ENCODE measurements at places on chromosomes 5 and 9.
A peak's percentile ranks its signal among the peaks of the same experiment; 100 is the strongest.

DNA sequence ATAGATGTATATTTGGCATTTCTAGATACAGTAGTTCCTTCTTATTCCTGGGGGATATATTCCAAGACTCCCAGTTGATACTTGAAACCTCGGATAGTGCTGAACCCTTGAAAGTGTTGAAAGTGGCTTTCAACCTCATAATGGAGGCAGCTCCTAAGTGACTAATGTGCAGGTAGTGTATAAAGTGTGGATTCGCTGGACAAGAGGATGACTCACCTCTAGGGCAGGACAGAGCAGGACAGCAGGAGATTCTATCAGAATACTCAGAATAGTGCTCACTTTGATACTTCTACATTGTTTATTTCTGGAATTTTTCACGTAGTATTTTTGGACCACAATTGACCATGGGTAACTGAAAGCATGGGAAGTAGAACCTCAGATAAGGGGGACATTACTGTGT is 1138.9 kb upstream of the WWC1 start:
- DNase-seq: no peak

GRCh38 chr5:120790339-120790738 is 326.2 kb downstream of the PRR16 start:
- DNase-seq: no peak

- DNase-seq: no peak
Measured at GRCh38 chr5:54090495-54091120, 219.8 kb downstream of the ARL15 start.

DNA sequence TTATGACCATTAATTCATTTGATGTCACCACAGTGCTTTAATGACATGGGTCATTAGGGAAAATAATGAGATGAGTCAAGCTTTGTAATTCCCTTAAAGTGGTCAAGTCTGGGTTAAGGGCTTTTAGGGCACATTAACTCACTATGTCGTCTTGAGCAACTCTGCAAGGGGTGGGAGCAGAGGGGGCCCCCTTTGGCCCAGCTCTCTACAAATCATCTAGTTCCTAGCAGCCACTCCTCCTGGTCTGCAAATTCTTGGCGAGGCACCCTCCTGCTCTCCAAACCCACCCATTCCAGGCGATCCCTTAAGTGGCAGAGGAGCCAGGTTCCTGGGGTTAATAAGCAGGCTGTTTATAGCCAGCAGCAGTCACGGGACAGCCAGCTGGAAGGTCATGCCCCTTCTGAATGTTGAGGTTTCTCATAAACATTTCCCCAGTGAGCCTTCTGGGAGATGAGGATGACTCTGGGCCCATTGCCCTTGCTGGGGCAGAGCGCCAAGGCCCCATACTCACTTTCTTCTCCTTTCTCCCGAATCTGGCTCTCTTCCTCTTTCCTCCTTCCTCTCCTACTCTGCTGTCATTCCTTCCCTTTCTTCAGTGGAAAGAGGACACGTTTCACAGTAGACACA is 14.3 kb upstream of the GPX3 start:
- DNase-seq: peak; percentile 88

GRCh38 chr5:88108490-88109279 is 160.0 kb downstream of the TMEM161B start:
- no peak for DNase-seq

DNA sequence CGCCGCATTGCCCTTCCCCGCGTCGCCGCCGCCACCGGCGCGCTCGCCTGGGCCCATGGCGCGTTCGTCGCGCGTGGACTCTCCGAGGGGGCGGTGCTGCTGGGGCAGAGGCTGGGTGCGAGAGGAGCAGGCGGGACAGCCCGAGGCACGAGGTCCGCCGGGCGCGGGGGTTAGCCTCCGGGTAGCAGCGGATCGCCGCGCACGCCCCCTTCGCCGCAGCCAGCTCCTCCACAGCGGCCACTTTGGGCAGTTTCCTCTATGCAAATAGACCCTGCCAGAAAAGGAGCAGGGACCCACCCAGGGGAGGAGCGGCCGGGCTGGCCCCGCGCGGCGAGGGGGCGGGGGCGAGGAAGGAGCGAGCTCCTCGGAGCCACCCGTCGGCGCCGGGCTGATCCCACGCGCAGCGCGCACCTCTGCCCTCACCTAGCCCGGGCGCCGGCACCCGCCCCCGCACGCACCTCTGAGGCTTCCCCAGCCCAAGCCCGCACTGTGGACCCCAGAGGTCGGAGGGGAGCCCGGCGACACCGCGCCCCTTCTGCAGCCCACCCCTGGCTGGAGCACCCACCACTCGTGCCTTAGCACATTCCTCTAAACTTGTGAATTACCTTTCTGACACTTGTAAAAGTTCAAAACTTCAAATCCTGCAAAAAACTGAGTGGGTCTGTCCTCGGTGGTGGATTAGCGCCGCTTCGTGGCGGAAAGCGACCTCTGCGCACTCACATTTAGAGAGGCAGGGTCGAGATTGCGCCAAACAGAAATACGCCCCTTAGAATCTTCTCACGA is at the start of gene COL23A1:
Gene COL23A1 (minus strand): TSS at position 253 of the 783 bp plus-strand sequence.
- peak; percentile 65 for DNase-seq

GRCh38 chr5:6737043-6737941 is 24.1 kb downstream of the TENT4A start:
- no peak for DNase-seq

DNA sequence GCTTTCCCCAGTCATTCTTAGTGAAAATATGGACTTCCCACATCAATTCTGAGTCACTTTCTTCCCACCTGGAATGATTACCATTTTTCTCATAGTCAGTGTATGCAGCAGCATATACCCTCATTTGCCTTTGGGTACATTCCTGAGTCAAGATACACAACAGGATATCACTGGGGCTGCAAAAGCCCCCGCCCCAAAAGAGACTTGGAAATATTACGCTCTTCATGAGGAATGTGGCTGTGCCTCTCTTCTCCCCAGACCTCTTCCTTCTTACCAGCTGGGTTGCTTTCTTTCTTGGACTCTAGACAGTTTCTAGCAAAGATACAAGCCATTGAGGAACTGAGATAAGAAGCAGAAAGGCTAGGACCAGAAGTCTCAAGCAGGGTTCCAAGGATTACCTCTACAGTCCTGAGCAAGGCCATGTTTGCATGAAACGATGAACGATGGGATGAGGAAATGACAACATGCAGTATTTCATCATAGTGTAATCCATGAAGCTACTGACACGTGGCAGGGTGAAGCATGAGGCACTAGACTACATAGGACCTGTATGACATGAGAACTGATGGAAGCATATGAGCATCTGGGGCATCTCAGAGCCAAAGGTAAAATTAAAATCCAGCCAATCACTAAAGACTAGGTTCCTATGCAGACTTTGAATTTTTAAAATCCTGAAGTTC is 218.1 kb downstream of the RAB3C start:
- no peak for DNase-seq

DNA sequence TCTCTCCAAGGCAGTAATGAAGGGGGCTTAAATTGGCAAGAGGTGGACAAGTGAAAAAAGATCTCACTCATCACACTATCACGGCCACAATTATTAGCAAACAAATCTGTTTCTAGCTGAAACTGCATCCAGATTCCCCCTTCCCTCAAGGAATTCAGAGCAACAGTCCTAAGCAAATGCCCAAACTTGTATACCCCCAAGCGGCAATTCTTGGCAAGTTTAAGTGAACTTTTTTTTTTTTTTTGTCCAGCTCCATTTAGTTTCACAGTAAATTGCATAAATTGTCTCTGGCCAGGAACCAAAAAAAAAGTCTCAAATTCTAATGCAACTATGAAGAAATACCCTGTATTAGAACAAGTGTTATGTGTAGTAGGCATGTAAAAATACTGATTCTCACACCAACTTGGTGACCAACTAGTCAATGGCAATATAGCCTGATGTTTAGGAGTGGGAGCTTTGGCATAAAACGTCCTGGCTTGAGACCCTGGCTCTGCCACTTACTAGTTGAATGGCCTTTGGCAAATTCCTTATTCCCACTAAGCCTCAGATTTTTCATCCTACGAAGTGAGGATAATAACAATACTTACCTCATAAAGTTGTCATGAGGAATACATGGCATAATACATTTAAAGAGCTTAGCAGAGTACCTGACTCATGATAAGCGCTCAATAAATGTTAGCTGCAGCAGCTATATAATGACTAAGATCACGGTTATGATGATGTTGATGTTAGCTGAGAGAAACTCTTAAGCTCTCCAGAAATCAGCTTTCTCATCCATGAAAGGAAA is 193.2 kb downstream of the ADAMTSL1 start:
- DNase-seq: no peak

GRCh38 chr5:94746731-94747124 is 128.3 kb downstream of the SLF1 start:
- no peak for DNase-seq

DNA sequence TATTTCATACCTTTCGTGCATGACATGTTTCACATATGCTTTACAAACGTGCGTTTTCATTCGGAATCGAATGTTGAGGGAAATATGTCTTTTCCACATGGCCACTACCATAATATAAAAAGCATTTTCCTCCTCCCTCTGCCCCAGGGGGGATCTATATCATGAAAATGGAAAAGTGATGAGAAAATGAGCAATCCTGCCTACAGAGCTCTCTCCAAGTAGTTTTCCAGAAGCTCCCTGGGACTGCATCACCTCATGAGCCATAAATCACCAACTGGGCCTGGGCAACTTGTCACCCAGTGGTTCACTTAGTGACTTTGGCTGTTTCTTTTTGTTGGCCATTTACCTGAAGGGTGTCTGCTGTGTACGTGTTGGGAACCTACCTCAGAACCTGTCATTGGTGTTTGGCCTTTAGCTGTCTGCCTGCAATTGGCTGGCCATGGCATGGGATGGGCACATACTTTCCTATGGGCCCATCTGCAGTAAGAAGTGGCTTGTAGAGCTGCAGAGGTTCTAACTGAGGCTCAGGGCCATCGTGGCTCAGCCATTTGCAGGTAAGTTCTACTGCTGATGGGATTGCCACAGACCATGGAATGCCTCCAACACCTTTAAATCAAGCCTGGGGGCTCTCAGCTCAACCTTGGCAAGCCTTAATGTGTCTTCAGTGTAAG is 9.5 kb upstream of the TIFAB start:
- DNase-seq: no peak

- no peak for DNase-seq
Measured at GRCh38 chr9:76486151-76486550, 27.2 kb downstream of the GCNT1 start.

GRCh38 chr5:67986761-67987160 is 228.8 kb upstream of the PIK3R1 start:
- DNase-seq: no peak

- no peak for DNase-seq
Measured at GRCh38 chr5:164672931-164673694, 1167.7 kb downstream of the MAT2B start.

DNA sequence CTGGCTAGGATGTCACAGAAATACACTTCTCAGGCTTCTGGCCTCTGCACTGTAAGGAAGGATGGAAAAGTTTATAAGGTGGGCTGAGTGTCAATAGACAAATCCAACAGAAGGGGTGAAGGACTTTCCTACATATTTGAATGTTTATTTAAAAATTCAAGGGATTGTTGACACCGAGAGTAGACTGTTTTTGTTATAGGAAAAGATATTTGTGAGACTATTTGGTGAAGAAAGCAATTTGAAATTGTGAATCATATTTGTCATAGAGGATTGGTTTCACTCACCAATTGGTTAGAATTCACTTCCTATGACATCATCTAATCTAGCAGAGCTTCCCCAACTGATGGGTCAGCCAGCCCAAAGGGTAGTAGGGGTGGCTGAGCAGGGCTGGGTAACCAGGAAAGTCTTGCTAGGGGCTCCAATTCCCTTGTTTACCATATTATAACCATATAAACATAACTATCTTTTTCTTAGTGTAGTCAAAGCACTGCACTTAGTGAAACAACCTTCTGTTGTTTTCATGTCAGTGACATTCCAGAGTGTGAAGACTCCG is 14.9 kb upstream of the MEGF10 start:
- no peak for DNase-seq

DNA sequence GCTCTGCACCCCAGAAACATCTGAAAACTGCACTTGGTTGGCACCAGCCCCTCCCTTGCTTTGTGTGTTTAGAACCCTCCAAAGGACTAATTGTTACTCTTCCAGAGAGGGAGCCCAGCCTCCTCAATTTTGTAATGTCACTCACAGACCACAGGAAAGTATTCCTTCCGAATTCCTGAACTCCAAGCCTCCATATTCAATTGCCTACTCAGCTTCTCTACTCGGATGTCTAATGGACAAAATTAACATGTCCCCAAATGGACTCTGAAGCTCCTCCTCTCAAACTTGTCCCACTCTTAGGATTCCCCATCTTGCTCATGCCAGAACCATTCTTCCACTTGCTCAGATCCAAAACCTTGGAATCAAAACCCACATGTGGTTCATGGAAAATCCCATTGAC is 3.9 kb upstream of the TMEM171 start:
- DNase-seq: no peak

GRCh38 chr5:132309679-132310078 is 15.5 kb downstream of the SLC22A4 start:
- DNase-seq: no peak

DNA sequence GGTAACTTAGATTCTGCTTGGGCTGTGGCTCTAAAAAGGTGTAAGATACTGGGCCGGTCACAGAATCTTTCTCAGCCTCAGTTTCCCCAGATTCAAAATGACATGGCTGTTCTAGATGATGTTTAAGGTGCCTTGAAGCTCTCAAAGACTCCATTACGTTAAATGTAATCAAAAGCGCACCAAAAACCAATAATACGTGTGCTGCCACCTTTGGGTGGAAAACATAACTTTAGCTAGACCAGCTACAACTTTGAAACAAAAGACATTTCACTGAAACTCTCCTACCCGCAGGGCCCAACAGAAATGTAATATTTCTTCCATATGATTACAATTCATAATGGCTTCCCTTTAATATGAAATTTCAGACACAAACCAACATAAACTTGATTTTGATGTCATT is 35.0 kb upstream of the PCSK5 start:
- DNase-seq: no peak

- no peak for DNase-seq
Measured at GRCh38 chr9:90460220-90460619, 182.4 kb downstream of the DIRAS2 start.

- DNase-seq: no peak
Measured at GRCh38 chr9:15371448-15371845, 51.2 kb upstream of the SNAPC3 start.

- peak; percentile 26 for DNase-seq
Measured at GRCh38 chr5:135242021-135242865, 156.8 kb downstream of the MACROH2A1 start.

GRCh38 chr9:120463765-120464164 is 116.2 kb downstream of the CDK5RAP2 start:
- no peak for DNase-seq

DNA sequence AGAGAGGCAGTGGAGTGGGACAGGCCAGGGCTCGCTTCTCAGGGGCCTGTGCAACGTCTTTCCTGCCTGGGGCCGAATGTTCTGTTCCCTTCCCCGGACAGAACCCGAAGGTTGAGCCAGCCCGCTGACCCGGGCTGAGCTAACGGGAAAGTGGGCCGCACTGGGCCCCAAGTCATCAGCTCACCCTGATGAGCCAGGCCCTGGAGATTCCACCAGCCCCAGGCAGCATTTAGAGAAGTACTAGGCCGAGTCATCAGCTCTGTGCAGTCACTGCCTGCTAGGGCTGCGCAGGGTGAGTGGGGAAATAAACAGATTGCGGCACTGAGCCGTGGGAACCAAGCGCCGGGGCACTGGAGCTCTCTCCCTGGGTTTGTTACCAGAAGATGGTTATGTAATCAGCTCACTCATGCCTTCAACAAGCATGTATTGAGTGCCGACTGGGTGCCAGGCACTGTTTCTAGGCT is 29.1 kb upstream of the DUSP1 start:
- DNase-seq: no peak

GRCh38 chr9:3962496-3962895 is 337.4 kb downstream of the GLIS3 start:
- DNase-seq: no peak

GRCh38 chr5:172849606-172850453 is 15.8 kb downstream of the ERGIC1 start:
- no peak for DNase-seq

- DNase-seq: no peak
Measured at GRCh38 chr5:18111906-18112465, 477.7 kb downstream of the TAF11L14 start.
